ENCODE measurements at places on chromosomes 4 and X. TPM values are rescaled to one million over a fixed set of nuclear protein-coding genes. Genes with fewer than 3 reads are reported as not detected.

The SPANXB1 gene
- polyA plus RNA-seq, result 0.90 TPM

DNA sequence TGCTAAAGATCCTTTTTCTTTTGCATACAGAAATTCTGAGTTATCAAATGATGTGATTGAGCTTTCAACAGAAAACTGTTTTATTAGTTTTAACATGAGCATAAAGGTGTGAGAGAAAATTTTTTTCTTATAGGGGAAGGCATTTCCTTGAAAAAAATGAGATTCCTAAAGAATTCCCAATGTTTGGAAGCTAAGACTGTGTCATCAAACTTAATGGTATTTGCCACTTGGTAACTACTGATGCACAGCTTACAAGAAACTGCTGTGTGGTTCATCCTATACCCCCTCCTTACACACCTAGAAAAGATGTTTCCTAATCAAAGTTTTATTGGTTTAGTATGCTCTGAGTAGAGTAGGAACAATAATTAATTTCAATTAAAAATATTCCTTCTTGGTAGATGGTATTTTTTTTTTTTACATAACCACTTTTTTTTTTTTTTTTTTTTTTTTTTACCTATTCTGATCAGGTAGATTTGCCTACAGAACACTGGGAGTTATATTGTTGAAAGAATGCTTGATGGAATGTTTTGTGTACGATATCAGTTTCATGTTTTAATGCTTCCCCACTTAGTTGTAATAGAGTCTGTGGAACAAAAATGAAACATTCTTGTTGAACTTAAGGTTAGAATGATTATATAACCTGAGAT lies 6.0 kb downstream of the PTPN13 start:
- no peak for DNase-seq
- no peaks in the 10 kb centered on the region for H3K36me3 ChIP-seq
- H3K27ac ChIP-seq, result no peak overlapping the region
- peaks cover 5% of the 10 kb centered on the region for H3K4me1 ChIP-seq
- H3K4me3 ChIP-seq, result no peak overlapping the region

GRCh38 chr4:108644237-108644636 lies 6.2 kb upstream of the OSTC start:
- H3K27me3 ChIP-seq, result no peaks in the 10 kb centered on the region
- no peaks in the 10 kb centered on the region for H3K4me1 ChIP-seq
- DNase-seq, result no peak
- no peak overlapping the region for H3K27ac ChIP-seq

- H3K27me3 ChIP-seq, result no peaks in the 10 kb centered on the region
- no peaks in the 10 kb centered on the region for H3K36me3 ChIP-seq
- no peak overlapping the region for H3K27ac ChIP-seq
- H3K4me3 ChIP-seq, result no peak overlapping the region
- no peaks in the 10 kb centered on the region for H3K4me1 ChIP-seq
Observed at GRCh38 chrX:116009346-116009745, 161.2 kb upstream of the AGTR2 start.

Data from large intestine (tissue), 12 donors.